ENCODE measurements at places on chromosomes 5 and 9. TPM values are rescaled to one million over a fixed set of nuclear protein-coding genes. Genes with fewer than 3 reads are reported as not detected.

Gene PHF2
- 37.1 TPM for polyA plus RNA-seq

Gene IRX1
- 28.1 TPM for polyA plus RNA-seq

Gene GABRP
- 1.3 TPM for polyA plus RNA-seq

Gene DBH
- polyA plus RNA-seq = 0.73 TPM

Gene CATSPER3
- 0.36 TPM for polyA plus RNA-seq

Gene CWC27
- polyA plus RNA-seq = 21.5 TPM

Gene BTNL8
- polyA plus RNA-seq = 0.13 TPM

Gene FAM78A
- 42.0 TPM for polyA plus RNA-seq

Gene SNCAIP
- 11.7 TPM for polyA plus RNA-seq

Gene GPR151
- not detected for polyA plus RNA-seq

Gene PTGES
- 12.8 TPM for polyA plus RNA-seq

Gene CKMT2
- polyA plus RNA-seq = 79.1 TPM

Gene PCDHA1
- polyA plus RNA-seq = 0.05 TPM

Gene GFI1B
- polyA plus RNA-seq = 0.39 TPM

Gene ERAP2
- 13.7 TPM for polyA plus RNA-seq

Gene CMBL
- 82.2 TPM for polyA plus RNA-seq

Gene CLIC3
- polyA plus RNA-seq = 0.46 TPM

Measured in muscle of back (tissue), 13 donors.